HFFc6 (cell line): ENCODE measurements at places on chromosomes 4 and X.
A peak's percentile ranks its signal among the peaks of the same experiment; 100 is the strongest.

DNA sequence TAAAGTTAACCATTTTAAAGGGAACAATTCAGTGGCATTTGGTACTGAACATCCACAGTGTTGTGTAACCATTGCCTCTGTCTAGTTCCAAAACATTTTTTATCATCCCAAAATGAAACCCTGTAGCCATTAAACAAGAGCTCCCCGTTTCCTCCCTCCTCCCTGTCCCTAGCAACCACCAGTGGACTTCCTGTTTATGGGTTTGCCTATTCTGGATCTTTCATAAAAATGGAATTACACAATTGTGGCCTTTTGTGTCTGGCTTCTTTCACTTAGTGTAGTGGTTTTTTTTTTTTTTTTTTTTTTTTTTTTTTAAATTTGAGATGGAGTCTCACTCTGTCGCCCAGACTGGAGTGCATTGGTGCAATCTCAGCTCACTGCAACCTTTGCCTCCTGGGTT is 11.6 kb downstream of the RBMX2 start:
- no peak for DNase-seq

GRCh38 chrX:20519146-20519545 is 252.4 kb upstream of the RPS6KA3 start:
- no peak for DNase-seq

DNA sequence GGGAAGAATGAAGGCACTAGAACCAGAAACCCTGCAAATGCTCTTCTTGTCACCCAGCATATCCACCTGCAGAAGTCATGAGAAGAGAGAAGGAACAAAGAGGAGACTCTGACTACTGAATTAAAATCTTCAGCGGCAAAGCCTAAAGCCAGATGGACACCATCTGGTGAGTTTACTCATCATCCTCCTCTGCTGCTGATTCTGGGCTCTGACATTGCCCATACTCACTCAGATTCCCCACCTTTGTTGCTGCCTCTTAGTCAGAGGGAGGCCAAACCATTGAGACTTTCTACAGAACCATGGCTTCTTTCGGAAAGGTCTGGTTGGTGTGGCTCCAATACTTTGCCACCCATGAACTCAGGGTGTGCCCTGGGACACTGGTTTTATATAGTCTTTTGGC is 181.7 kb downstream of the AR start:
- DNase-seq = no peak

DNA sequence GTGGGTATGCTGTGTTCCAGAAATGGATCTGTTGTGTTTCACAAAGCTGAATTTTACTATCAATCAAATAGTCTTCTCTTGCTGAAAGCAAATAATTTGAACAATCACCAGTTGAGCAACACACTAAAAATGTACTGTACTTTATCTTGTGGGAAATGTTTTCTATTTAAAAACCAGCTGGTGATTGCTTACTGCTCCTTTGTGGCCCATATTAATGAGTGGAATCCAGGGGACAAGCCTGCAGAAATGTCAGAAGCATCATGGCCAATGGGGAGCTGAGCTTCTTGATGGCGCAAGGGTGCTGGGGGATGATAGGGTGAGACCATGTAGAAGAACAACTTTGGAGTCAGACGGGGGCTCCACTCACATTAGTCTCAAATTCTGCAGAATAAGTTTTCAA is 346.2 kb downstream of the ARHGAP10 start:
- DNase-seq = no peak

DNA sequence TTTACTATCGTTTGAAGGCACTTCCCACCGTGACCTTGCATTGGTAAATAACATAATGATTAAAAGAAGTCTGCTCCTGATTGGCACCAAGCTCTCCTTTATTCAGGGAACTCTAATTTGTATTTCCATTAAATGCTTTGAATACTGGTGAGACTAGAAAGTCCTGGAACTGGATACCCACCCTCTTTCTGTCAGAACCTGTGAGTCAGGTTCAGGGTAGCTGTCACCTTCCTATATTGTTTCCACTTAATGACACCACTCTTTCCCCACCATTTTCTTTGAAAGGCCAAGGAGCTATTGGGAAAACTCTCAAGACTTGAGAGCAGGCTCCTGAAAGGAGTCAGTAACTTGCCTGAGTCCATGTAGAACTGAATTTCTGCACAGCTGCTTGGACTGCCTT is 55.9 kb upstream of the RASSF6 start:
- no peak for DNase-seq

- DNase-seq = peak; percentile 25
Observed at GRCh38 chr4:140637836-140638235, 69.1 kb upstream of the UCP1 start.

- peak; percentile 48 for DNase-seq
Observed at GRCh38 chr4:154807042-154807630, 26.1 kb downstream of the RBM46 start.

GRCh38 chr4:171025343-171025742 is 787.9 kb upstream of the GALNTL6 start:
- DNase-seq = no peak

DNA sequence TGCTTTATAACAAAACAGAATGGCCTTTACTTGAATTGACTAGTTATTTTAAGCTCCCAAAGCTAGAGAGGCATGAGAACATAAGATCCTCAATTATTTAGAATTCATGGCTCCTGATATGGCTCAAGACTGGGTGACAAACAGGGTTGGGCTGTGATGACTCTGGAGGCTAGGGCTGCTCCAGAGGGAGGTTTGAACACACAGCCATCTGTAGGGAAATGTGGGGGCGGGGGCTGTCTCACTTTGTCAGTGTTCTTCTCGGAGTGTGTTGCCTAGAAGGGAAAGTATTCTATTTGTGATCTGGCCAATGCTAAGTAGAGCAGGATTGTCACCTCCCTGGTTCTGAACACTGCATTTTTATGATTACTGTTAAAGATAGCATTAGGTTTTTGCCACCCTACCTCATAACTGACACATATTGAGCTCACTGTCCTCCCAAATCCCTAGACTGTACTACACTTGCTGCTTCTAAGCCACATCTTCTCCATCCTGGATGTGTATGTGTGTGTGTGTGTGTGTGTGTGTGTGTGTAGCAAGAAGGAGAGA is 45.9 kb downstream of the VSIG4 start:
- DNase-seq = no peak

DNA sequence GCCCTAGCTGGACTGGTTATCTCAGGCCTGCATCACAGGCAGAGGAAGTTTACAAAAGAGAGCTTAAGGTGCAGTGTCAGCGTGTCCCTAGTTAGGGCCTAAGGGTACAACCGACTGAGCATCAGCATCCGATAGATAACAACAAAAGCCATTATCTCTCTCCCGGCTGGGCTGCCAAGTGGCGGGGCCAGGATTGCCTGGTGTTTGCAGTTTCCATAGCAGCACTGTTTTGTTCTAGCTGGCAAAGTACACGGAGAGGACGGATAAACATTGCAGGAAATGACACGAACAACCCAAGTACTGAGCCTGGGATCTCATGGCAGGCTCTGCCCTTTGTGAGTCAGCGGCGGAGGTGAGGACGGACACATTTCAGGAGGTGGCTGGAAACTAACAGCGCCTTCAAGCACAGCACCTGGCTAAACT is 104.7 kb upstream of the NOCT start:
- DNase-seq = peak; percentile 77

DNA sequence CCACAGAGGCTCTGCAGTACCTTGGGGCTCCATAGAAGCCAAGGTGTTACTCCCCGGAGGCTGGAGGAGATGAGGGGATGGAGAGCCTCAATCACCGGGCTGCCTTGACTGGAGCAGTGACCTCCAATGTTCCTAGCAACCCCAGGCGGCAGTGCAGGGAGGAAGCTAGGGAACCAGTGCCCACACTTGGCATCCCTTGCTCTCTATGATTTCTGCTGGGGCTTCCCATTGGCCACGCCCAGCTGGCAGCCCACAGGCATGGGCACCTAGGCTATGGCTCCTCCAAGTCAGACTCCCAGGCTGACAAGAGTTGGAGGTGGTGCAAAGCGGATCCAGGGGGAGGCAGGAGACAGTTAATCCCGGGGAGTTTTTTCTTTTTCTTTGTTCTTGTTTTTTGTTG is 229.7 kb downstream of the EVC2 start:
- DNase-seq = no peak

GRCh38 chrX:139327355-139327754 is 203.2 kb upstream of the F9 start:
- no peak for DNase-seq

DNA sequence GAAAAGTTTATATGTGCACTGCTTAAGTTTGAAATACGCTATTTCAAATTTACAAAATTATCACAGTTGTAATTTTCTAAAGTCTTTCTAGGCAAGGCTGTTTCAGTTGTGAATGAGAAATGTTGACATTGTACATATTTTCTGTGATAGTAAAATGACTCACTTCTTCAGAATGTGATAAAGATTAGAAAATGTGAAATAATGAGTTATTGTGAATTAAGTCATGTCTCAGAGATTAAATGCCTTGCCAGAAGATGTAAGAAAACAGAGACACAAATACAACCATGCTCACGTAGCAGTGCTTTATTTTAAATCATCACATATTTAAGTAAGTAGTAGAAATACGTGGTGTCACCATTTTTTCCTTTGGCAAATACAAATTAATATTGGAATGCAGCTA is 768 bp downstream of the CLCN4 start:
- no peak for DNase-seq

DNA sequence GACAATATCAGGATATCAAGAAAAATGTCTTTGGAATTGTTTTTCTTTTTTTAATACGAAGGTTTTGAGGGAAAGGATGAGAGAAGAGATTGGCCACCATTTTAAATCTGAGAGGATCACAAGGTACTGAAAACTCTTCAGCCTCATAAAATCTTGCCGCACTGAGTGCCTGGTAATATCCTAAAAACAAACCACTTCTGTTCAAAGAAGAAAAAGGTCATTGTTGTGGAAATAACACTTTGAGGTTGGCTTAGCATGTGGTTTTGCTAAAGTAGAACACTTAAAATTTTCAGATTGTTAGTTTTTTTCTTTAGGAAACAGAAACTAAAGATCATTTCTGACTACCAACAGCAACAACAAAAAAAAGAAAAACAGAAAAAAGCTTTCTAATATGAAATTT is 1.0 kb upstream of the CLDN22 start:
- DNase-seq = no peak

DNA sequence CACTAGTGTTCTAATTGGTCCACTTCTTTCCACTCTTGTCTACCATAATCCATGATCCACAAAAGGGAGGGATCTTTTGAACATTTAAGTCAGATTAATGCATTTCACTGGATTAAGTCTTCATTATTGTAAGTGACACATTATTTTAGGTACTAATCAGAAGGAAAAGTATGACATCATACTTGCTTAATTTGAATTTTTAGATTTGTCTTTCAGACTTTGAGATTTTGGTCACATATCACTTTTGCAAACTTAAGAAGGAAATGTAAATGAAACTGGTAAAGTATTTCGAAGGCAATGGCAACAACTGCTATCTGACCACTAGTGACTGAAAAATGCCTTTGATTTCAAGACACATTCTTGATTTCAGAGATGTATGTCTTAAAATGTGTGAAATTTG is 5.2 kb downstream of the MMRN1 start:
- DNase-seq = no peak

GRCh38 chr4:154731756-154732155 is 12.0 kb upstream of the LRAT start:
- DNase-seq = no peak

DNA sequence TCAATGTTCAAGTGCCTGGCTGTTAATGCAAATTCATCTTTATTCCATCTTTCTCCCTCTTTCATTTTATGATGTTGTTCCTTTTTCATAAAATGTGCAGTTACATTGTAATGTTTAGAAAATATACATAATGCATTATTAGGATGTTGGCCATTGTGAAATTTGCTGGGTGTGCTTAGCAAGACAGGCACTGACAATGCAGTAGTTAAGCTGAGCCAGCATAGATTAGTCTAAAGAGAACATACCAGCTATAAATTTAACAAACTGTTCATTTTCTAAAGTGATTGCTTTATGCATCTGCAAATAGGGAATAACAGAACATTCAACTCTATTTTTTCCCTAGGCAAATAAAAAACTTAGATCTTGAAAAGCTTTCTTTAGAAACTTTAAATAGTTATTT is 436.0 kb downstream of the IL1RAPL1 start:
- no peak for DNase-seq

GRCh38 chr4:113943863-113944262 is 35.6 kb downstream of the ARSJ start:
- peak; percentile 13 for DNase-seq

- no peak for DNase-seq
Observed at GRCh38 chr4:752196-752861, 46.7 kb downstream of the PCGF3 start.

GRCh38 chrX:68286076-68286475 is 147.2 kb downstream of the OPHN1 start:
- no peak for DNase-seq

GRCh38 chrX:129732857-129733256 is 5.9 kb upstream of the XPNPEP2 start:
- no peak for DNase-seq

DNA sequence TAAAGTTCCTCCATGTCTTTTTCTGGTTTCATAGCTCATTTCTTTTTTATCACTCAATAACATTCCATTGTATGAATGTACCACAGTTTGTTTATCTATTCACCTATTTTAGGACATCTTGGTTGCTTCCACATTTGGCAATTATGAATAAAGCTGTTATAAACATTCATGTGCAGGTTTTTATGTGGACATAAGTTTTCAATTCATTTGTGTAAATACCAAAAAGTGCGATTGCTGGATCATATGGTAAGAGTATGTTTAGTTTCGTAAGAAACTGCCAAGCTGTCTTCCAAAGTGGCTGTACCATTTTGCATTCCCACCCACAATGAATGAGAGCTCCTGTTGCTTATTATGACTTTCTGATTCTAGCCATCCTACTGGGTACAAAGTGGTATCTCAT is 36.3 kb upstream of the ZFX start:
- DNase-seq = peak; percentile 20

GRCh38 chr4:82777857-82778525 is 20.6 kb downstream of the SCD5 start:
- no peak for DNase-seq

GRCh38 chr4:30744957-30745640 is 24.9 kb downstream of the PCDH7 start:
- no peak for DNase-seq

GRCh38 chrX:1601051-1601767 is 9.8 kb downstream of the AKAP17A start:
- no peak for DNase-seq

DNA sequence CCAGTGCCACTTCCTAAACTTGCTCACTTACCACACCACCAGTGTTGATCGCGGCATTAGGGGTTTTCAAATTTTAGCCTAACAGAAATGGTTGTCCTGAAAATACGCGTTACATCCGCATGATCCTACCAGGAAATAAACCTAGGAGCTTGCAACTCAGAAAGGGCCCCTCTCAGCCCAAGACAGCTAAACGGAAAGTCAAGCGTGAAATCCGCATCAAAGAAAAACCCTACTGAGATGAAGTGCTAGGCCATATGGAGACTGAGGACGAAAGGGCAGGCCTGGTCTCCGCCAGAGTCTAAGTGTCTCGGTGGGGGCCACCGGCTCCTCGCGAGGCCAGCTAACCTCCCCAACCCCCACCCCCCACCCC is 626 bp downstream of the YTHDC1 start:
- DNase-seq = no peak

DNA sequence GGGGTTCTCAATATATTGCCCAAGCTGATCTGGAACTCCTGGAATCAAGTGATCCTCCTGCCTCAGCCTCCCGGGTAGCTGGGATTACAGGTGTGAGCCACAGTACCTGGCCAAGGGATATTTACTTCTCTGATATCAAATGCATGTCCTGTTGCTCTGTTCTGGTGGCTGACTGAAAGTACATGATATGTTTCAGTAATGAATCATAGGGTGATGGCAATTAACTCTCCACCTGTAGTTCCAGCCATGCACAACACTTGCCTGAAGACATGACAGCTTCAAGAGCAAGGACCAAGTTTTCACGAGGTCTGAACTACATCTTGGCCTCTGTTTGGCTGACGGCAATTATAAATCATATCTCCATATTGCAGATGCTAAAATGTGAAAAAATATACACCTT is 9.1 kb downstream of the ZCCHC4 start:
- no peak for DNase-seq
